ENCODE measurements at places on chromosomes 7 and 10.

DNA sequence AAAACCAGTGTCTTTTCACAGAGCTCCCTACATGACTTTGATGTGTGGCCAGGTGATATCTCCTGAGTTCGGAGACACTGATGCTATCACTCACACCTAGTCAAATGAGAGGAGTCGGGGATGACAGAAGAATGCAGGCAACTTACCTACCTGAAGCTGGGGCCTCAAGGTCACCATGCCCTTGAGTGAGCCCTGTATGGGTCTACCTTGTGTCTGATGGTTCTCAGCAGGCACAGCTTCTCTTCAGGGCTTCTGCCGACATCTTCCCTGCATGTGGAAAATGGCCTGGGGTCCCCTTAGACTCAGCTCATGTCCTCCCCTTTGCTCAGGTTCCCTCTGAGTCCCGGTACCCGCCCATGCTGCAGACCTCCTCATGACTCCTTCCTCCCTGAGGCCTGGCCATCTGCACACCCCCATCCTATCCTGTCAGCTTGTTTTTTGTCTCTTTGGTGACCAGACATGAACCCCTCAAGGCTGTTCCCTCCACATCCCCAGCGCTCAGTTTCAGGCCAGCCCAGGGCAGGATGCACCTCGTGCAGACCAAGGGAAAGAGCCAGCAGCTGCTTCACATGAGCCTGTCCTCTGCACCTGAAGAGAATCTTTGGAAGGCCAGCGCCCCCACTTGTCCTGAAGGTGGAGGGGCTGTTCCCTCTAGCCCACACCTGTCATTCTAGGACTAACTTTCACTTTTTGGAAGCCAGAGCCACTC lies 74.6 kb upstream of the GDF10 start:
- no peak overlapping the region for H3K27ac ChIP-seq
- DNase-seq = no peak
- no peaks in the 10 kb centered on the region for H3K4me1 ChIP-seq
- H3K36me3 ChIP-seq = no peaks in the 10 kb centered on the region
- H3K4me3 ChIP-seq = no peak overlapping the region

DNA sequence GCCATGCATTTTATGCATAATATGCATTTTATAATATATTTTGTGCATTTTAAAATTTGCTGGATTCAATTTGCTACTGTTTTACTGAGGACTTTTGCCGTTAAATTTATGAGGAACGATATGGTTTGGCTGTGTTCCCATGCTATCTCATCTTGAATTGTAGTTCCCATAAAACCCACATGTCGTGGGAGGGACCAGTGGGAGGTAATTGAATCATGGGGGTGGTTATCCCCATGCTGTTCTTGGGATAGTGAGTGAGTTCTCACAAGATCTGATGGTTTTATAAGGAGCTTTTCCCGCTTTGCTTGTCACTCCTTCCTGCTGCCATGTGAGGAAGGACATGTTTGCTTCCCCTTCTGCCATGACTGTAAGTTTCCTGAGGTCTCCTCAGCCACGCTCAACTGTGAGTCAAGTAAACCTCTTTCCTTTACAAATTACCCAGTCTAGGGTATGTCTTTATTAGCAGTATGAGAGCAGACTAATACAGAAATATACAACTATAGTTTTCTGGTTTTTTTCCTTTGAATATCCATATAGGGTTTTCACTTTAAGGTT lies 201.4 kb upstream of the SH2B2 start:
- no peaks in the 10 kb centered on the region for H3K27me3 ChIP-seq
- no peak for DNase-seq
- H3K4me1 ChIP-seq = no peaks in the 10 kb centered on the region
- H3K27ac ChIP-seq = no peak overlapping the region
- no peak overlapping the region for H3K4me3 ChIP-seq
- no peaks in the 10 kb centered on the region for H3K36me3 ChIP-seq

- peaks cover 5% of the 10 kb centered on the region for H3K4me1 ChIP-seq
- no peaks in the 10 kb centered on the region for H3K27me3 ChIP-seq
- no peak for DNase-seq
- H3K4me3 ChIP-seq = no peak overlapping the region
- no peak overlapping the region for H3K27ac ChIP-seq
Observed at GRCh38 chr10:113499806-113500205, 53.0 kb upstream of the HABP2 start.

- no peak overlapping the region for H3K4me3 ChIP-seq
- no peaks in the 10 kb centered on the region for H3K36me3 ChIP-seq
- no peak for DNase-seq
- no peak overlapping the region for H3K27ac ChIP-seq
Observed at GRCh38 chr7:132347123-132347522, 229.1 kb downstream of the PLXNA4 start.

DNA sequence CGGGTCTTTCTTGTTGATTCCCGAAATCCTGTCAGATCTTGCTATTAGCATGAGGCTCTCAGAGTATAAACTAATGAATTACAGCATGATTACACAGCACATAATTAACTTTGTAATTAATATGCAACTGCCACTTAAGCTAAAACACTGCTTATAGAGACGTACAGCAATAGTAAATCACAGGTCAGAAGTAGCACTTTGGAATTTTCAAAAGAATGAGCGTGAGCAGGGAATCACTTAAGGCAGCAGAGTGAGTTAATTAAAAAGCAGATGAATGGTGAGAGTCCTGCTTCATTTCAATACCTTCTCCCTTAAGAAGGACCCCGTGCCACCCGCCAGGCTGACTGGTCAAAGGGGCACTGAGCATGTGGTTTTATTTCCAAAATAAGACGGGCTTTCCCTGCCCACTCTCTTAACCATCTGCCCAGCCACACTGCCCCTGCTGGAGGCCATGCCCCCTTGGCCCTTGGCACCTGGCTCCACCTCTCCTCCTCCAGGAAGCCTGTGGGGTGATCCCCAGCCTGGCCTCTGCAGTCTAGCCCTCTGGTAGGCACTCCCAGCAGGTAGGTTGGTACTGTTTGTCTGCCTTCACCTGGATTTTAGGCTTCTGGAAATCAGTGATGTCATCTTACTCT lies 117.8 kb downstream of the ZMIZ1 start:
- H3K27ac ChIP-seq = no peak overlapping the region
- H3K27me3 ChIP-seq = no peaks in the 10 kb centered on the region
- no peak overlapping the region for H3K4me3 ChIP-seq
- H3K4me1 ChIP-seq = peaks cover 85% of the 10 kb centered on the region
- DNase-seq = no peak

GRCh38 chr7:2866601-2867000 lies 22.5 kb upstream of the GNA12 start:
- H3K36me3 ChIP-seq = no peaks in the 10 kb centered on the region
- no peak overlapping the region for H3K27ac ChIP-seq
- peaks cover 47% of the 10 kb centered on the region for H3K4me1 ChIP-seq
- no peak for DNase-seq

DNA sequence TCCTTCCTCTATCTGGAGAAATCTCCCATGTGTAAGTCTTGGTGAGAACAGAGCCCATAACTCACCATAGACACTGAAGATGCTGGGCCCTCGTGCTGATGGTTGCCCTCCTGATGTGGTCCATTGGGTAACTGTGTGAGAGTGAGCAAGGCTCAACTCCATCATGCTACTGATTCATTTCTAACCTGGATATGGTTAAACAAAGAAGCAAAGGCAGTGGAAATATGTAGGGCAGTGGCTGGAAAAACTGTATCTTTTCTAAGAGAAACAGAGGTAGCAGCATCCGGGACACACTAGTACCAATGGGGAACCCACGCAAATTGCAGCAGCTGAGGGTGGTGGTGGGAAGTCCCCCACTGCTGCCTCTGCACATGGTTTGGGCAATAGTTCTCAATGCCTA lies 221.7 kb downstream of the KLF6 start:
- H3K36me3 ChIP-seq = no peaks in the 10 kb centered on the region
- H3K27ac ChIP-seq = no peak overlapping the region
- no peak for DNase-seq
- H3K4me1 ChIP-seq = no peaks in the 10 kb centered on the region

- H3K4me1 ChIP-seq = peaks cover 34% of the 10 kb centered on the region
- DNase-seq = no peak
- H3K27ac ChIP-seq = no peak overlapping the region
- H3K36me3 ChIP-seq = no peaks in the 10 kb centered on the region
Observed at GRCh38 chr7:13057462-13058200, 370.2 kb downstream of the ARL4A start.

GRCh38 chr10:23512355-23513058 lies 73.6 kb downstream of the OTUD1 start:
- no peak overlapping the region for H3K27ac ChIP-seq
- H3K4me3 ChIP-seq = no peak overlapping the region
- H3K4me1 ChIP-seq = no peaks in the 10 kb centered on the region
- DNase-seq = no peak

- DNase-seq = no peak
- no peak overlapping the region for H3K4me3 ChIP-seq
- H3K27me3 ChIP-seq = no peaks in the 10 kb centered on the region
Observed at GRCh38 chr7:138195151-138195571, 118.9 kb downstream of the AKR1D1 start.

DNA sequence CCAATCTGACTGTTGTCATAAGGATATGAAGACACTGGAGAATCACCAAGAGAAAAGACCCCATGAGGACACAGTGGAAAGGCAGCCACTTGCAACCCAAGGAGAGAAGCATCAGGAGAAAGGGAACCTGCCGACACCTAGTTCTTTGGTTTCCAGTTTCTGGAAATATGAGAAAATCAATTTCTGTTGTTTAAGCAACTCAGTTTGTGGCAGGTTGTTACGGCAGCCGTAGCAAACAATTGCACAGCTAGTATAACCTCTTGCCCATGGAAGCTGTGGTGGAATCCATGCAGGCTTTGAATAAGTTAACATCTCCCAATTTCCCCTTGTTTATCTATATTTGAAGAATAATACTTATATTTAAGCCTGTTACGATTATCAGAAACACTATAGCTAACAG lies 1103.0 kb upstream of the PHF14 start:
- H3K36me3 ChIP-seq = no peaks in the 10 kb centered on the region
- no peak overlapping the region for H3K4me3 ChIP-seq
- H3K27me3 ChIP-seq = no peaks in the 10 kb centered on the region
- H3K4me1 ChIP-seq = no peaks in the 10 kb centered on the region
- no peak for DNase-seq

- H3K27ac ChIP-seq = no peak overlapping the region
- DNase-seq = no peak
- no peaks in the 10 kb centered on the region for H3K36me3 ChIP-seq
- H3K4me1 ChIP-seq = no peaks in the 10 kb centered on the region
- H3K4me3 ChIP-seq = no peak overlapping the region
Observed at GRCh38 chr7:42650171-42650570, 261.7 kb downstream of the C7orf25 start.

DNA sequence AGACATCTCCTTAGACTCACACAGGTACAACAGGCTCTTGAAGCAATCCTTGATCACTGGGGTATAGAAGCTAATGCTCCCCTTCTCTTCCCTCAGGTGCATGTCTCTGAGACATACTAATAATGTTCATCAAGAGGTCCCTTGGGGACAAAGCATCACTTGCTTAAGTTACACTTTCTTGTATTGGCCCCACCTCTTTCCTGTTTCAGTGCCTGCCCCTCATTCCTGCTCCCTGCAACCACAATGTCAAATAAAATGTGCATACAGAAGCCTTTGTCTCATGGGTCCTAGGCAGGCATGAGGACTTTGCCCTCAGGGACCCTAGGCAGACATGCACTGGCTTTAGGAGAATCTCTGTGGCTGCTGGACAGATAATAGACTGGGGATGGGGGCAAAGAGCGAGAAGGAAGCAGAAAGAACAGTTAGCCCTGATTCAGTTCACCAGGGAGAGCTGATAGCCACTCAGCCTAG lies 175.0 kb upstream of the NPY start:
- H3K36me3 ChIP-seq = no peaks in the 10 kb centered on the region
- DNase-seq = no peak
- no peak overlapping the region for H3K4me3 ChIP-seq
- H3K27me3 ChIP-seq = no peaks in the 10 kb centered on the region
- H3K27ac ChIP-seq = no peak overlapping the region
- no peaks in the 10 kb centered on the region for H3K4me1 ChIP-seq

- no peak for DNase-seq
- H3K4me3 ChIP-seq = no peak overlapping the region
- no peak overlapping the region for H3K27ac ChIP-seq
- H3K4me1 ChIP-seq = no peaks in the 10 kb centered on the region
- no peaks in the 10 kb centered on the region for H3K27me3 ChIP-seq
Observed at GRCh38 chr7:158567153-158567603, 20.4 kb downstream of the PTPRN2 start.

- H3K4me3 ChIP-seq = no peak overlapping the region
- no peaks in the 10 kb centered on the region for H3K27me3 ChIP-seq
- DNase-seq = no peak
- peaks cover 45% of the 10 kb centered on the region for H3K36me3 ChIP-seq
Observed at GRCh38 chr7:42934291-42934690, 2.1 kb downstream of the MRPL32 start.

- no peak overlapping the region for H3K27ac ChIP-seq
- DNase-seq = no peak
- peaks cover 14% of the 10 kb centered on the region for H3K27me3 ChIP-seq
Observed at GRCh38 chr7:148264933-148265557, 325.5 kb upstream of the C7orf33 start.

DNA sequence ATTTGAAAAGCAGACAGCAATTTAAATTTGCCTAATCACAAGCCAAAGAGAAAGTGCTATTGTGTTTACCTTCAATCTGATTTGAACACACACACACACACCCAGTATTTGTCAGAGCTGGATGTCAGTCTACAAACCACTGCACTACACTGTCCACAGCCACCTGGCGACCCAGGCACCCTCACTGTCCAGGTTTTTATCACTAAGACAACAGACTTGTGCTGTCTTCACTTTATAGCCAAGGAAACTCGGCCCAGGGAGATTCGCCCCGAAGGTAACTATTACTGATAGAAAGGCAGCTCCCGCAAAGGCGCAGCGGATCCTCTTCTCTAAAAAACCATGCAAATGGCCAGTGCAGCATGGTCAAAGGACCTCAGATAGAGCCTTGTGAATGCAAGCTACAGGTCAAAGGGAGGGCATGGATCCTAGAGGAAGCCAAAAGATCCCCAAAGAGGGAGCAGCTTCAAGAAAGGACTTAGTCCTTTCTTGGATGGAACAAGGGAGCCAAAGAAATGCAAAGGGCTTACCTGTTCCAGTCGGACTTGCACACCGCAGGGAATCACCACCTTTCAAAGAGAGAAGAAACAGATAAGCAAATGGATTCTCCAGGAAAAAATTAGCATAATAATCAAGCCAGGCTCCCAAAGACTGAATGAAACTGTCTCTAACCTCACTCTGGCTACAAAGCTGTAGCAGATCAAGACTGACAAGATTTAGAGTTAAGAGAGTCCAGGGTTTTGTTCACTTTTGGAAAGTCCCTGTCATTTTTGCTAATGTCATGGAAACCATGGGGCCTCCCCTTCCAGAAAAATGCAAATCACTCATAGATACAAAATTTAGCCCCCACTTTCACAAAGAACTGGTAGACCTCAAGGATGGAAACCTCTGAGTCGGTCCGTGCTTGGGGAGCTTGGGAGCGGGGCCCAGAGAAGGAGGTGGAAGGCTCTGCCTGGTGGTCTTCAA lies 101.1 kb downstream of the TNS3 start:
- H3K27me3 ChIP-seq = no peaks in the 10 kb centered on the region
- no peak for DNase-seq
- peaks cover 47% of the 10 kb centered on the region for H3K4me1 ChIP-seq
- no peak overlapping the region for H3K27ac ChIP-seq

Measured in esophagus squamous epithelium (tissue), 5 donors.